ENCODE measurements at places on chromosomes 3 and 15.
A peak's percentile ranks its signal among the peaks of the same experiment; 100 is the strongest.

- no peak for DNase-seq
Measured at GRCh38 chr15:61447981-61448380, 218.9 kb upstream of the RORA start.

- DNase-seq = no peak
Measured at GRCh38 chr15:75350601-75351361, 3.9 kb downstream of the NEIL1 start.

DNA sequence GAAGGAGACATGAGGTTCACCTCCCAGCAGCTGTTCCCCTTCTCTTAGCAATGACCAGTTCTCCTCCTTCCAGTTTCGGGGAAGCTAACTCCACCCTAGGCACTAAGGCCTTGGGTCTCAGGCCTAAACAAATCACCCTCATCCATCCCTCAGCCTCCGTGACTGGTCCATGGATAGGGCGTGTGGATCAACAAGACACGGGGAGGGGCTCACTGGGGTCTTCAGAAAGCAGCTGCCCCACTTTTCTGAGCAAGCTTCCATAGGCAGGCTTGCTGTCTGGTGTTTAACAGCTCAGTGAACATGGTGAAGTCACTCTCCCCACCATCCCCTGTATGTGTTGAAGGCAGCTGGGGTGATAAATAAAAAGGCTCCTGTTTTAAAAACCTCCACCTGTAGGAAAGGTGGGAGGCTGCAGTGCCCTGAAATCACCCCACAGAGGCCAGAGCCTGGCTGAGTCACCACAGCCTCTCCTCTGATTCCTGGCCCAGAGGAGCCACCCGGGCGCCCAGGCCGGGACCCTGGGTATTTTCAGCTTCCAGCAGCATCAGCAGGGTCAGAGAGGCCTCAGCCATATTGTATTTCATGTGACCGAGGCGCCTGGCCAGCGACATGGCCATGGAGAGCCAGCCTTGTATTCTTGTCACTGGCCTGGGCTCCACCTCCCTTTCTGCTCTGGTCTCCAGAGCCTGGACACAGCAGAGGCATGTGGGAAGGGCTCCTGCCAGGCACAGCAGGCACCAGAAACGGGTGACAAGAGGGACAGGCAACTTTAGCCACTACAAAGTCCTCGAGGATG, 60.3 kb upstream of the HERC1 start:
- no peak for DNase-seq

DNA sequence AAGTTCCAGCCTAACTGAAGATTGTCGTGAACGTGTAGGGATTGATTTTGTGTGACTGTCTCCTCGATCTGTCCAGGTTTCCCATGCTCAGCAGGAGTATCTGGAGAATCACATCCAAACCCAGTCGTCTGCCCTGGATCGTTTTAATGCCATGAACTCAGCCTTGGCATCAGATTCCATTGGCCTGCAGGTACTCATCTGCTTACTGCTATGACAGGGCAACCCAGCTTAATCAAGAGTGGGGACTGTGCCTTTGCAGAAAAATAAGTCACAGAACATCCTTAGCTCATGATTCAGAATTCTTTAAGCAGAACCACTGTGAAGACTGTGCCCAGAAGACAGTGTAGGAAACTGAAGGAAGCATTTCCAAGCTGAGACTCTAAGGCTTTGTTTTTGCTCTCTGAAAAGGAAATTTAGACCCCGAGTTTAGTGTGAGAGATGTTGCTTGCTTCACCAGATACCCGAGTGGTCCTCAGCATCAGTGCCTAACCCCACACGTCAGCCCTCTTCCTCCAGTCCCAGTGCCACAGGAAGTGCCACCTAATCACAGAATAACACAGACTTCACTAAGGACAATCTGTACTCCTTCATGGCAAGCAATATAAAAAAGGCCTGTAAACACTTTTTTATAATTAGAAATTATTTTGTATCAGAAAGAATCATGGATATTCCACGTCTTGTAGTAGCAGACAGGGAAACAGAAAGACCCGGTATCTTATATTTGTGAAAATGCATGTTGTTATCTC, 34.2 kb downstream of the MYZAP start:
- no peak for DNase-seq

DNA sequence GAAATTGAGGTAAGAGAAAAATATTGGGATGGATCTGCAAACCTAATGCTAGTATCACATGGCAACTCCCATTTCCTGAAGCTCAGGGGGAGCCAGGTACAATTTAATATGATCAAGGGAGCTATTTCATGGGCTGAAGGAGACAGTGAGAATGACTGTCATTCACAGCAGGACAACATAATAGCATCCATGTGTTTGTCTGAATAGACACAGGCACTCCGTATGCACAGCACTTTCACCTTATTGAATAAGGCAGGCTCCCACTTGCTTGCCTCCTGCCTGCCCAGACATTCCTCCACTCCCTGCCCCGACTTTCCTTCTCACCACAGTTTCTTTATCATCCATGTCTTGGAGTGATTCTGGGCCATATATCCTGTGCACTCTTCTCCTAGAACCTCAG, 156.6 kb upstream of the SLC24A5 start:
- no peak for DNase-seq

GRCh38 chr3:83216919-83217594, 1455.6 kb upstream of the GBE1 start:
- DNase-seq = no peak

- no peak for DNase-seq
Measured at GRCh38 chr3:11726146-11726545, 82.4 kb upstream of the VGLL4 start.

DNA sequence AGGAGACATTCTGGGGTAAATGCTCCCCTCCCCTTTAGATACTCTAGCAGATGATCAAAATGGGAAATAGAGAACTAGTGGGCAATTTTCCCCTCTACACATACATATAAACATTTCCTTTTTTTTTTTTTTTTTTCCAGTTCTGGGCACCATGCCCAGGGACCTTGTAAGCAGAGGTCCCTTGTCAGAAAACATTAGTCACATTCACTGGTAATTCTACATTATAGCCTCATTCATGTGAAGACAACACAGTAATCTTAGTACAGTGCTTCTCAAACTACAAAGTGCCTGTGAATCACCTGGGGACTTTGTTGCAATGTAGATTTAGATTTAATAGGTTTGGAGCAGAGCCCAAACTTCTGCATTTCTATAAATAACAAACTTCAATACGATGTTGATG, 60.1 kb upstream of the ACTC1 start:
- DNase-seq = peak; percentile 92

DNA sequence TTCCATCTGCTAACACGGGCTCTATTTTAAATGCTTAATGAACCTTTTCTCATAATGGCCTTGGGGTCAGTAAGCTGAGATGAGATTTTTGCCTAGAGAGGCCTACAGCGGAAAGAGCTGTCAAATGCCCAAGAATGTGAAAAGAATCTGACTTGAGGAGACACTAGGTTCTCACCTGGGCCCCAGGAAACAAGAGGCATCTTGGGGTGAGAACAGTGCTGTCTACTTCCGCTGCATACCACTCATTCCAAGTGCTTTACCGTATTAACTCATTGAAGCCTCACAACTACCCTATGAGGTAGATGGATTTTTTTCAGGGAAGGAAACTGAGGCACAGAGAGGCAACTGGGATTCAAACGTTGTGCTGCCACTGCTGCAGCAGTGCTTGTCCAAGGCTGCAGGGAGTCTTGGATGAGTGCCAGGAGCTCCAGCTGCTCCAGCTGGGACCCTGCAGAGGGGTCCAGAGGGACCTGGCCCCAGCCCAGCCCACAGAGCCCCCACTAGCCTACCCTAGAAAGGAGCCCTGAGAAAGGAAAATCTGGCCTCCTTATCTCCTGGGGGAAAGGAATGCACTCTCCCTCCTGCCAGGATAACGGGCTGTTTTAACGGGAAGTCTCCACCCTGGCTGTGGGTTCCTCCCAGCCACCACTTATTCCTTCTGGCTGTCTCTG, 68.4 kb downstream of the SLC12A8 start:
- DNase-seq = no peak

GRCh38 chr3:147373301-147373700, 33.0 kb downstream of the ZIC4 start:
- DNase-seq = no peak

DNA sequence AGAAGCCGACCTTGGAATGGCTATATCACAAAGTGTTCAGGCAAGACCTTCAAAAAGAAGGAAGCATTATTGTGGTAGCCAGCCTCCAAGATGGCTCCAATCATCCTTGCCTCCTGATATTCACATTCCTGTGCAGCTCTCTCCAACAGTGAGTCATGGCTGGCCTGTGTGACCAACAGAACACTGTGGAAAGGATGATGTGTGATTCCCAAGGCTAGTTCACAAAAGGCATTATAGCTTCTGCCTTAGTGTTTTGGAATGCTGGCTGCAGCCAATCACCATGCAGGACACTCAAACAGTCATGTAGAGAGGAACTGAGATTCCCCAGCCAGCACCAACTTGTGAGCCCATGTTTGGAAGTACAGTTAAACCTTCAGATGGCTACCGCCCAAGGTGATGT, 102.6 kb downstream of the EFL1 start:
- DNase-seq = peak; percentile 17

DNA sequence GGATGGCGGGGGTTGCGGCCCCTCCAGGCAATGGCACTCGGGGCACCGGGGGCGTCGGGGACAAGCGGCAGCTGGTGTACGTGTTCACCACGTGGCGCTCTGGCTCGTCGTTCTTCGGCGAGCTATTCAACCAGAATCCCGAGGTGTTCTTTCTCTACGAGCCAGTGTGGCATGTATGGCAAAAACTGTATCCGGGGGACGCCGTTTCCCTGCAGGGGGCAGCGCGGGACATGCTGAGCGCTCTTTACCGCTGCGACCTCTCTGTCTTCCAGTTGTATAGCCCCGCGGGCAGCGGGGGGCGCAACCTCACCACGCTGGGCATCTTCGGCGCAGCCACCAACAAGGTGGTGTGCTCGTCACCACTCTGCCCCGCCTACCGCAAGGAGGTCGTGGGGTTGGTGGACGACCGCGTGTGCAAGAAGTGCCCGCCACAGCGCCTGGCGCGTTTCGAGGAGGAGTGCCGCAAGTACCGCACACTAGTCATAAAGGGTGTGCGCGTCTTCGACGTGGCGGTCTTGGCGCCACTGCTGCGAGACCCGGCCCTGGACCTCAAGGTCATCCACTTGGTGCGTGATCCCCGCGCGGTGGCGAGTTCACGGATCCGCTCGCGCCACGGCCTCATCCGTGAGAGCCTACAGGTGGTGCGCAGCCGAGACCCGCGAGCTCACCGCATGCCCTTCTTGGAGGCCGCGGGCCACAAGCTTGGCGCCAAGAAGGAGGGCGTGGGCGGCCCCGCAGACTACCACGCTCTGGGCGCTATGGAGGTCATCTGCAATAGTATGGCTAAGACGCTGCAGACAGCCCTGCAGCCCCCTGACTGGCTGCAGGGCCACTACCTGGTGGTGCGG, 1.9 kb downstream of the CHST2 start:
- DNase-seq = peak; percentile 73

GRCh38 chr3:99410789-99411311, 227.5 kb upstream of the COL8A1 start:
- peak; percentile 93 for DNase-seq

- no peak for DNase-seq
Measured at GRCh38 chr15:48974882-48975281, 11.2 kb upstream of the SHC4 start.

GRCh38 chr3:41682996-41683395, 278.9 kb downstream of the ULK4 start:
- DNase-seq = no peak

DNA sequence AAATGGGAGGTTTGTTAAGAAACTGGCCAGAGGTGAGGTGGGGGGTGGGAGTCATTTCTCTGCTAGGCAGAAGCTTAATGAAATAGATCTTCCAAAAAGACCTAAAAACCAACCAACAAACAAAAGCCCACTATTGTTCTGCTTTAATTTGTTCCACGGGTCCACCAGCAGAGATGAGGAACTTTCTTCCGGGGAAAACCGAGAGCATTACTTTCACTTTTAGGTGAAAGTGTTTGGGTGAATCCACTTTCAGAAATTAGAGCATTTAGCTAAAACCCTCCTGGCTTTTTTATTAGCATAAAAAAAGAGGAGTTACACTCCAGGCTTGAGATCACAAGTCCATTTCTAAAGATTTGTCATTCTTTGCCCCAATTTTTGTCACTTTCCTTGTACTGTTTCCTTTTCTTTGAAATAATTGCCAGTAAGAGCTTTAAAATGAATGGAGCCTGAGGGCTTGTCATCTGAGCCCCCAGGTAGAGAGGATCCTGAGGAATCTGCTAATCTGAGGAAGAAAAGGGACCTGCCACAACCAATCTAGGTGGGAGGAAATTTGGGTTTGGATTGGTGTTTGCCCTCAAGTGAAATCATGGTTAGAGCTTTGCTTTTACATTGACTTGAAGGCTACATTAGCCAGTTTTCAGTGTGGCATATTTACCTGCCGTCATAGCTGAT, 667.6 kb downstream of the NAALADL2 start:
- no peak for DNase-seq

DNA sequence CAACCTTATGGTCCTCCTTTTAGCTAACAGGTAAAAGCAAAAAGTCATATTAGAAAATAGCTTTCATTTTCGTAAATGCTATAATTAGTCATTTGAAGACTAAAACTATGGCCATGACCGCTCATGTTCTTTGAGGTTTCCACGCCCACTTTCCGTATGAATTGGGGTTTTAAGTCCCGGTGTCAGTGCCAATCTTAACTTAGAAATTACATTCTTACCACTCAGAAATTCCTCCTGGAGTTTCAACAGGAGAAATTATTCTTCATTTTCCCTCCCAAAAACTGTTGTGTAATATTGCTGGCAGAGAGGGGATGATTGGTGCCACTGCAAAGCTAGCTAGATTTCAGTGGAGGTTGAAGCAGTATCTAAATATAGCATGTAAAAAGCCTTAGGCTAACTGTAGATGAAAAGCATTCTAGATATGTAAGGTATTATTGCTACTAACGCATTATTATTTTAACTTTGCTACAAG, 71.0 kb upstream of the MDFIC2 start:
- DNase-seq = no peak

GRCh38 chr3:74357881-74358280, 256.6 kb downstream of the CNTN3 start:
- no peak for DNase-seq

- no peak for DNase-seq
Measured at GRCh38 chr15:88288661-88289060, 32.1 kb upstream of the NTRK3 start.

DNA sequence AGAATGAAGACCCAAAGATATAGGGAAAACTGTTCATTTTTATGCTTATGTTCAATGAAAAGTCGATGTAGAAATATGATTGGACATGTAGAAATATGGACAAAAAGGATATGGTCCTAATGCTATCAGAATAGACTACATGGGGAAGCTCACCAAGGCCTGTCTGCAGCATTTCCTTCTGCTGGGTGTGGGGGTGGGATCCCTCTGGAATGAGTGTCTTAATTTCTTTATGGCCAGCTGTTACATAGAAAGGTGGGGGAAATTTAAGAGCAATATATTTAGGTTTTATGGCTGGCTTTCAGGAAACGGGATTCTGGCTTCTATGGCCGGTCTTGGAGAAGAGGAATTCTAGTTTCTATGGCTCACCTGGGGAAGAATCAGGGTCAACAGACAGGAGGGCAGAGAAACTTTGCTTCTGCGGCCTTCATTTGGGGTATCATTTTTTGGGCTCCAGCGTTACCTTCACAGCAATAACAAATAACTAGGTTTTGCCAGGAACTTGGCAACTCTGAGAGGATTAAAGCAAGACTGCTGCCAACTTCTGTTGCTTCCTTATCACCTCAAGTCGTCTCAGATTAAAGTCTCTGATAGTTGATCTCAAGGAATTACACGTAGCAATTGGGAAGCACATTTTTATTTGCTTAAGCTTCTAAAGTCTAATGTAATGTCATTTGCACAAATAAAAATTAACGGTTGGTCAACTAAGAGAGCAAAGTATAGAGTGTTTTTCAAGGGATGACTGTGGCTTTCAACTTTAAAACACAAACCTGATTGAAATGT, 57.0 kb upstream of the GATM start:
- DNase-seq = no peak

- no peak for DNase-seq
Measured at GRCh38 chr3:30193625-30194044, 412.8 kb upstream of the TGFBR2 start.

- no peak for DNase-seq
Measured at GRCh38 chr3:59731943-59732342, 682.1 kb upstream of the CFAP20DC start.

All from lung microvascular endothelial cell (primary cell).